ENCODE measurements at places on chromosomes 16 and 17.

DNA sequence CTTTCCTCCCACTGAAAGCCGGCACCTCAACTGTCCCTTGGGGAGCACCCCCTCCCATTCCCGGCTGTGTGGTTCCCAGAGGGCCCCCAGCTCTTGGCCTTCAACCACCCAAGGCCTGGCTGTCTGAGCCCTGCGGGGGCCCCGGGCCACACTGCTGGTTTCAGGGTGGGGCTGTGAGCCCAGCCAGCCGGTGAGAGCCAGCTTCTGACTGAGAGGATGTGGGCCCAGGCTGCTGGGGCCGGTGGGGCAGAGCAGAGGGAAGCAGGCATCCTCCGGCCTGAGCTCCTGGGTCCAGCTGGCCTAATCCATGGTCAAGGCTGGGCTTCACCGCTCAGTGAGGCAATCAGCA lies 875 bp upstream of the LGALS3BP start:
- no peak for DNase-seq

DNA sequence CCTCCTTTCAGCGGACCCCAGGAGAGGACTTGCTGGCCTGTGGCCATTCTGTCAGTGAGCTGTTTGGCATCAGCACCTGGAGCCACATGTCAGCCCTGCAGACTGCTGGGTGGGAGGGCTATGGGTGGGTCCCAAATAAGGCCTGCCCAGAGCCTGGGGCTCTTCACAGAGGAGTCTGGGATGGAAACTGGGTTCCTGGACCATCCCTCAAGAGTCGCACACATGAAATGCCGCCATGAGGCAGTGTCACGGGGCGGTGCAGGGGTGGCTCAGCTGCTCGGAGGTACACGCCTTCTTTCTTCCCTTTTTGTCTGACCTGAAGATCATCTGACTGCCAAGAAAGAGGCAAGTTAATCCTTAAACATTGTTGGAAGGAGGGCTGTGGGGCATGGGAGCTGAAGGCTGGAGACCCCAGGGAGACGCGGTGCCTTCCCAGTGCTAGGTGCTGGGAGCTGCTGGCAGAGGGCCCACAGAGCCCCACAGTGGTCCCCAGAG lies 14.8 kb downstream of the MPRIP start:
- no peak for DNase-seq

DNA sequence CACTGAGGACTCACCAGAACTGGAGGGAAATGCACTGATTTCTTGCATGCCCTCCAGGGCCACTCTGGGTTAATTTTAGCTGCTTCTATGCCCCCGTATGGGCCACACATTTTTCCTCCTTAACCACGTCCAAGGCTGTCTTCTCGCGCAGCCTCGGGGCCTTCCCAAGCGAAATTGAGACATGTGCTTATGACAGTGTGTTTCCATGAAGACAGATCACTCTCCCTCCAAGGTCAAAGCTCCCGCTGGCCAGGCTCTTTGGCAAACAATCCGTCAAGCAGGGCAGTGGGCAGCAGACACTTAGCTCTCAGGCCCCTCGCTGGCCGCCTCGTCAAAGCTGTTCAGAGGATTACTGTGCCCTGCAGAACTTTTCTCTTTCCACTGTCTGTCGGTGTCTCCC lies 243.0 kb upstream of the N4BP1 start:
- DNase-seq = no peak

DNA sequence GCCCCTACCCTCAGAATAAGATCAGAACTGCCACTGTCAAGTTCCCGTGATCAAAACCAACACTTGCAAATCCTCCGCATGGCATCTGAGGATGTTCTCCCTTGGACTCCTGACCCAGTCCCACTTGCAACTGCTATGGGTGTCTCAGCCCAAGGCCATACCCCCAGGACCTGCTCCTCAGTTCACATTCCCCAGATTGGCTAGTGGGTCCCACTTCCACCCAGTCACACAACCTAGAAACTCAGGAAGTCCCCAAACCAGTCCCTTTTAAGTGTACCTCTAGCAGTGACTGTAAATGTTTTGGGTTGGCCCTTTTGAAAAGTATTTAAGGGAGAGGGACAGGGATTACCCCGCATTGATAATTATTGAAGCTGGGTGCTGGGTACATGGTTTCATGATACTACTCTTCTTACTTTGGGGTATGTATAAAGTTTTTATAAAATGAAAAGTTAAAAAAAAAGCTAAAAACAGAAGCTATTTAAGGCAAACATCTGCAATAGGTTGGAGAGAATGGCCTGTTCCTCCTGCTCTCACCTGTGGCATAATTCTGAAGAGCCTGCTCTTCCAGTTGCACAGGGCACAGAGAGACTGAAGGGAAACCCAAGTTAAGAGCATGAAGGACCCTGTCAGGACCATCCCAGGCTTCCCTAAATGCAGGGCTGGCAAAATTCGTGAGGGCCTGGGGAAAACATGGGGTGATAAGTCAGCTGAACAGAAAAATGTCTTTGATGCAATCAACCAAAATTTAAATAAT lies 42.5 kb downstream of the ERN1 start:
- DNase-seq = no peak

GRCh38 chr16:65289022-65289421 lies 167.2 kb upstream of the CDH11 start:
- no peak for DNase-seq

- DNase-seq = no peak
These were observed 222.8 kb upstream of the SDK2 start for GRCh38 chr17:73867056-73867455.

- DNase-seq = no peak
These were observed 235.5 kb downstream of the SNX29 start for GRCh38 chr16:12211870-12212690.

GRCh38 chr17:50850640-50851039 lies 15.3 kb downstream of the WFIKKN2 start:
- DNase-seq = no peak

DNA sequence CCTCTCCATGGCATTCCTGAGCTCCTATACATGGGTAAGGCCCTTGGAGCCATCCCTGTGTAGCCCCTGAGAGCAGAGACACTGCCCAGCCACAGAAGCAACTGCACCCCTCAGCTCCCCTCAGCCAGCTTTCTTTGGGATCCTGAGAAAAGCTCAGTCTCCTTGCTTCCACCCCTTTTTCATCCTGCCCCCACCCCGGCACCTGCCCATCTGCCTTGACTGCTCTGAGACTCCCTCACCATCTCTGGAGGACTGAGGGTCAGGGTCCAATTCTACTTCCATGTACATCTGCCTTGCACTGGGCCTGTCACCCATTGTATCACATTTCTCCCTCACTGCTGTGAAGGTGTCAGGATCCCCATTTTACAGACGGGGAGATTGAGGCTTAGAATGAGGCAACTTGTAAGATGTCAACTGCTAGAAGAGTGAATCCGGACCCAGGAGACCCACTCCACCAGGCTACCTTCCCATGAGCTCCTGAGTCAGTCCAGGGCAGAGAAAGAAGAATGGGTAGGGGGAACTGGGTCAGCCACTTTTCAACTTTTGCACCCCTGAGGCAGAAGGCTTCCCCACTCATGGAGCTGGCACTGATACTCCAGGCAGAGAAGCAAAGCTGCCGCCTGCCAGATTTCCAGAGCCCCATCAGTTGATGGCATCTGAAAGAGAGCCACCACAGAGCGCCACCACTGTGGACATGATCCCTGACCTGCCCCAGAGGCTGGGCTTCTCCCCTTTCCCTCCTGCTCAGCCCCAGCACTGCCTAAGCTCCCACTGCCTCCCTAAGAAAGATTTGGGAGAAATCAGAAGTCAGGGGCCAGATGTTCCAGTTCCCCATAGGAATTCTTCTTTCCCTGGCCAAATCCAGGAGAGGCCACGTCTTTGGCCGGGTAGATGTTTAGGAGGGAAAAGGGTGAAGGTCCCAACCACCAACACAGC lies 135.4 kb downstream of the TMEM132E start:
- no peak for DNase-seq

DNA sequence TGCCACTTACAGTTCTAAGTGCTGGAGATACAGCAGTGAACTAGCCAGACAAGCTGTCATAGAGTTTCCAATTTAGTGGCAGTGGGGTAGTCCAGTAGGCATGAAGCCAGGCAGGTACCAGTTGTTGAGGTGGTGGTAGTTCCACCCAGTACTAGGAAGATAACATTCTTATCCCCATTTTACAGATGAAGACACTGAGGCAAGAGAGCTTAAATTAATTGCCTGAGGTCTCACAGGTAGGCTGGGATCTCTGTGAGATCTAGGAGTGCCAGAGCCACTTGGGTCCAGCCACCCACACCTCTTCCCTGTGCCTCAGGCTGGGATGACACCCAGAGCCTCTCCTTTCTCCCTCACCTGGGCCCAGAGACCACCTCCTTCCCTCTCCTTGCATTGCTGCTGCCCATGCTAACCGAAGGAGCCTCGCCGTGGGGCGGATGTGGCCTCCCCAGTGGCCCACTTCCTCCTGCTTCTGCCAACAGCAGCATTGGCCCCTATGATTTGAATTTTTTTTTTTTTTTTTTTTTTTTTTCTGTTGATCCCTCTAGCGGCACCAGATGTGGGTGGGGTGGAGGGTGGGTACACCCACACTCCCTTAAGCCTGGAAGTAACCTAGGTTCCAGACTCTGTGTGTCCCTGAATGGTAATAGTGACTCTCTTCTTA lies 114.0 kb downstream of the PRKCB start:
- DNase-seq = no peak

- DNase-seq = no peak
These were observed 114.1 kb downstream of the ADCY9 start for GRCh38 chr16:4002121-4002520.

- peak; percentile 53 for DNase-seq
These were observed 394.0 kb downstream of the CA10 start for GRCh38 chr17:51764387-51764971.

DNA sequence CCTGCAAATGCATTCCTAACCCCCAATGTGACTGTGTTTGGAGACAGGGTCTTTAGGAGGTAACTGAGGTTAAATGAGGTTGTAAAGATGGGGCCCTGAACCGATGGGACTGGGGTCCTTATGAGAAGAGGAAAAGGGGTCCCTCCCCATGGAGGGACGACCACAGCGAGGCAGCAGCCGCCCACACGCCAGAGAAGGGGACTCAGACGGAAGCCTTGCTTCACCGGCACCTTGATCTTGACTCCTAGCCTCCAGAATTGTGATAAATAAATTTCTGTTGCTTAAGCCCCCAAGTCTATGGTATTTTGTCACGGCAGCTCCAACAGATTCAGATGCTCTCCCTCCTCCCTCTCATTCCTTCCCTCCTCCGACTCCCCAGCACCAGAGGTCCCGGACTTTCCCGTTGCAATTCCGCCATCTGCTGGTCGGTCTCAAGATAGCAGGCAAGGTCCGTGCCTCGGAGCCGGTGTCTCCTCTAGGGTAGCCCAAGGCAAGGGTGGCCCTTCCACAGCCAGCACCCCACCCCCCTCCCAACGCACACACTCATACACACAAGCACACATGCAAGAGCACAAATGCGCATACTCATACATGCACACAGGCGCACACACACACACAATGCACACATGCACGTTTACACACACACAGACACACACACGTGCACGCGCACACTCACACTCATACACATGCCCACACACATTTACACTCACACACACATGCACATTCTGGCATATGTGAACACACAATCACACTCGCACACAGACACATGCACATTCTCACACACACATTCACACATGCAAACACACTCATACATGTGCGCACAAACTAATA lies 23.1 kb upstream of the C16orf78 start:
- peak; percentile 37 for DNase-seq

- peak; percentile 59 for DNase-seq
These were observed 10.4 kb downstream of the BANP start for GRCh38 chr16:87961623-87962022.

- DNase-seq = peak; percentile 65
These were observed 6.1 kb upstream of the STAC2 start for GRCh38 chr17:39231591-39232551.

GRCh38 chr17:63140255-63140654 lies 174.2 kb downstream of the TANC2 start:
- peak; percentile 45 for DNase-seq

DNA sequence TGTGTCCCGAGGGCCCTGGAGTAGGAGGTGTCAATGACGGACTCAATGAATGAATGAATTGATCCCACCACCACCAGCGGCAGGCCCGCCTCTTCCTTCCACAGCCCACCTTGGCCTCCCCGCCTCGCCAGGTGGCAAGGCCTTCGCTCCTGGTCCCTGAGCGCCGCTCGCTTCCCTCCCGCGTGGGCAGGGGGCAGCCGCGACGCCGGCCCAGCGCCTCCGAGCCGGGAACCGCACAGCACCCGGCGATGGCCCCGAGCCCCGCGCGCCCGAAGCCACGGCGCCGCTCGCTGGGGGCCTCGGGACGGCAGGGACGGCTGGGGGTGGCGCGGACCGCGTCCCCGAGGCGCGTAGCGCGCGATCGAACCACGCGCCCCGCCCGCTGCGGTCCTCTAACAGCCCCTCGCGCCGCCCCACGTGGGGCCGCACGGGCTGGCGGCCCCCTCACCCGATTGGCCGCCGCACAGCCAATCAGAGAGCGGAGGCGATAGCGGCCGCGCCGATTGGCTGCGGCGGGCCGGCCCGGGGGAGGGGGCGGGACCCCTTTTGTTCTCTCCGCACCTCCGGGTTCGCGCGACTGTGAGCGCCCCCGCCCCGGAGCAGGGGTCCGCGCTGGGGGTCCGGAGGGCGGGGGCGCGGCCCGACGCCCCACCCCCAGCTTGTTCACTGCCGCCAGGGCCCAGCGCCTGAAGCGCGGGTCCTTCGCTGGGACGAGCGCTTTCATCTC lies 31.4 kb downstream of the ACTG1 start:
- DNase-seq = peak; percentile 83

DNA sequence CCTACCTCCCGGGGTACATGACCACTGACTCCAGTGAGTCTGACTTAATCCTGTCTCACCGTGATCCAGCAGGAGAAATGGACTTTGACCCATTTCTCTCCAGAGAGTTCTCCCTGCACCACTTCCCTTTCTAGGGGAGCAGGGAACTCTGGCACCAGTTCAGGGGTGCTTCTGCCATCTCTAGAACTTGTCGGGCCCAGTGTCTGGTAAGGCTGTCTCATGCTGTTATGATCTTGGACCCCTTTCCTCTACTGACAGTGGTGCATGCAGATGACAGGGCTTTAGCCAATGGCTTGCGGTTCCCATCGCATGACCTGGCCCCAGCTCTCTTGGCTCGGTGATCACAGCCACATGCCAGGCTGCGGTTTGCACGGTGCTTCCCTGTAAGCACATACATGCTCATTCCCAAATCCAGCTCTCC lies 62.0 kb downstream of the SLC39A11 start:
- DNase-seq = peak; percentile 75

Data from fibroblast of skin of right biceps (primary cell).